ENCODE measurements at places on chromosomes 12 and 14.

- DNase-seq: no peak
Measured at GRCh38 chr12:46401662-46402061, 29.1 kb upstream of the SLC38A2 start.

- DNase-seq: no peak
Measured at GRCh38 chr14:88095791-88096190, 90.9 kb downstream of the GPR65 start.

DNA sequence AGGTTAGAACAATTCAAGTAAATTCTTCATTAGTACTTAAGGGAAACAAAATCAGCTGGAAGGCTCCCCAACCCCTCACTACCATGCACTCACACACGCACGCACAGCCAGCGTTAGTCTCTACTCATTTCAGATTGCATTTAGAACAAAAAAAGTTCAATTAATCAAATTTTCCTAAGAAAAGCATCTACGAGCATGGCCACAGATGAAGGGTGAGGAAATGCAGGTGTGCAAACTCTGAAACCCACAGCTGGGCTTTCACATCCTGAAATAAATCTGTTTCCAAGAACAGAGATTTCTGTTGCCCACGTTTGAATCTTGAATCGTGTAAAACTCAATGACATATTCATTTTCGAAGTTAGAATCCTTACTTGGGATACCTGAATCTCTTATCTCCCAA is 62.6 kb downstream of the SEL1L start:
- DNase-seq: no peak

- no peak for DNase-seq
Measured at GRCh38 chr14:89339579-89339978, 77.5 kb downstream of the FOXN3 start.

- no peak for DNase-seq
Measured at GRCh38 chr12:131988054-131988796, 38.5 kb downstream of the EP400 start.

DNA sequence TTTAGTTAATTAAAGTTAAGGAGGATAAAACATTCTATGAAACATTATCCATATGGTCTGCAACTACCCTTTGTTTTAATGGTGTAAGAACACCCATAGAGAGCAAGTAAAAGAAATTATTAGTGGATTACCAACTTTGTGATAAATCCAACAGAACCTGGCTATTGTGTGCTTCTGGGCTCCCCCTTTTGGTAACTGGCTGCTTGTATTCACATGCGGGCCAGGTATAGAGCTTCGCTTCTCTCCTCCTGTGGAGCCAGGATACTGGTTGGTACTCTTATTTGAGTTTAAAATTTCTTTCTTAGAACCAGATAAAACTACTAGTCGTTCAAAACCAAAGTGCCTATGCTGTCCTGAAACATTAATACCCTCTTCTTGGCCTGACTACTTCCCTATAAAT is 81.0 kb downstream of the PTPRR start:
- DNase-seq: no peak

DNA sequence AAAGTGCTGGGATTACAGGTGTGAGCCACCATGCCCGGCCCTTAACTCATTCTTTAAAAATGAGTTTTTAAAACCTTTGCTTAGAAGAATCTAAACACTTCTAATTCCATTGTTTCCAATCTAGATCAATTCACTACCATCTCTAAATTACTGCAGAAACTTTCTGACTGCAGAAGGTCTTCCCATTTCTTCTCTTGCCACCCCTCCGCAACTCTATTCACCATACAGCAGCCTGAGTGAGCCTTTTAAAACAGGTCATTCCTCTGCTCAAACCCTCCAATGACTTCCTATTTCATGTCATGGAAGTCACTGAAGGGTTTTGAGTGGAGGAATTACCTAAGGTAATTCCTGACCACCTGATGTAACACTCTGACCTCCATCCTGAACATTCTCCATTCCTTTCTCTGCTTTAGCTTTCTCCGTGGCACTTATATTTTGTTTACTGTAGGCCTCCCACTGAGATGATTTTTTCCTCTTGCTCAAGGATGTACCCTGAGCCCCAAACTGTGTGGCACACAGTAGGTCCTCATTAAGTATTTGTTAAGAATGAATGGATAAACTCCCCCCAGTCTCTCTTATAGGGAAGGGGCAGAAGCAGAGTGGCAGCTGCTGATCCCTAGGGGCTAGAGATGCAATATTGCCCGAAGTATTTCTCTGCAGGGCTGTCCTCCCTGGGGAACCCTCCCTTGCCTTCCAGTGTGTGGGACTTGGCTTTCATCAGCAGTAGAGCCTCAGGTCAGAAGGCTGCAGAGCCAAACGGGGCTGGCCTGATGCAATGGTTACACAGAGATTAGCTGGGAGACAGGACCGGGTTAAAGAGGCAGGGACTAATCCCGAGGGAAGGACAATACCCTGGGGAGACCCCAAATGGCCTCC is 1.2 kb downstream of the DDIT3 start:
- DNase-seq: no peak

DNA sequence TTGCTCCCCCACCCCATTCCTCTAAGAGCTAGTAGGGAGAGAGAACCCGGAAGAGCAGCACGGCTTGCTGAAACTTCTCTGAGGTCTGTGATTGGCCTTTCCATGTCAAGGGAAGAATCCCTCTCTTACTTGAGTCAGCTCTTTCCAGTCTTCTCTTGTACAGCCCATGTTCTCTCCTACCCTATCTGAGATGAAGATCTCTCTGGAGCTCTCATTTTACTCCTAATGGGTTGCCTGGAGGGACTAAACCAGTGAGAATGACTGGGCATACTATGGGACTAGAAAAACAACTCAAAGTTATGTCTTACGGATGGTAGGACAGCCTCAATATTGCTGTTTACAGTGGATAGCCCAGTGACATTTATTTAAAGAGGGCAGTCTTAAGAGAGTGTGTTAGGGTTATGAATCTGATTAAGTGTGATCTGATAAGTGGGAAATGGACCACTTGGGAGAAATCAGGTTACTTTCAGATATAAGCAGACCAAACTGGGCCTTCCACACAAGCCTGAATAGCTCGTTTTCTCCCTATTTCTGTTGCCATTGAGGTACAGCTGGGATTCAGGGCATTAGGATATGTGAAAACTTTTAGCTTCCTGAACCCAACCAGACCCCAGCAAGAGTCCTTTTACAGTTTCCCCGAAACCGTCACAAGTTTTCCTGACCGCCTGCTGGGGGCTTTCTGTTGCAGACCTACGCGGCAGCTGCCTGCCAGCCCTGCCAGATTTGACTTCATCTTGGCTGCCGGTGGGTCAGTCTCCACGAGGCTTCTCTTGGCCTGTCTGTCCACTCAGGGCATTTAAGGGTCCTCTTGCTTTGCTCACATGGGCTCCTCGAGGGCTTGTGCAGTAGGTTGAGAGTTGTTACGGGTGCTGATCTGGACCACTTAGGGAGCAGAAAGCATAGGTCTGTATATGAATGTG is 16.9 kb downstream of the ETV6 start:
- no peak for DNase-seq

- no peak for DNase-seq
Measured at GRCh38 chr14:76695263-76695920, 65.9 kb upstream of the VASH1 start.

DNA sequence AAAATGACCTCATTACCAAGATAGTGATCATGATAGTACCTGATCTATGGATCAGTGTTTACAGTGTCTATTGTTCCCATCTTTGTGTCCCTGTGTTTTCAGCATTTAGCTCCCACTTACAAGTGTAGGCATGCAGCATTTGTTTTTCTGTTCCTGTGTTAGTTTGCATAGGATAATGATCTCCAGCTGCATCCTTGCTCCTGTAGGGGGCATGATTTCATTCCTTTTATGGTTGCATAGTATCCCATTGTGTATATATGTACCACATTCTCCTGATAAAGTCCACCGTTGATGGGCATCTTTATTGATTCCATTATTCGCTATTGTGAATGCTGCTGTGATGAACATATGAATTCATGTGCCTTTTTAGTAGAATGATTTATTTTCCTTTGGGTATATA is 215.4 kb upstream of the NAV3 start:
- no peak for DNase-seq

DNA sequence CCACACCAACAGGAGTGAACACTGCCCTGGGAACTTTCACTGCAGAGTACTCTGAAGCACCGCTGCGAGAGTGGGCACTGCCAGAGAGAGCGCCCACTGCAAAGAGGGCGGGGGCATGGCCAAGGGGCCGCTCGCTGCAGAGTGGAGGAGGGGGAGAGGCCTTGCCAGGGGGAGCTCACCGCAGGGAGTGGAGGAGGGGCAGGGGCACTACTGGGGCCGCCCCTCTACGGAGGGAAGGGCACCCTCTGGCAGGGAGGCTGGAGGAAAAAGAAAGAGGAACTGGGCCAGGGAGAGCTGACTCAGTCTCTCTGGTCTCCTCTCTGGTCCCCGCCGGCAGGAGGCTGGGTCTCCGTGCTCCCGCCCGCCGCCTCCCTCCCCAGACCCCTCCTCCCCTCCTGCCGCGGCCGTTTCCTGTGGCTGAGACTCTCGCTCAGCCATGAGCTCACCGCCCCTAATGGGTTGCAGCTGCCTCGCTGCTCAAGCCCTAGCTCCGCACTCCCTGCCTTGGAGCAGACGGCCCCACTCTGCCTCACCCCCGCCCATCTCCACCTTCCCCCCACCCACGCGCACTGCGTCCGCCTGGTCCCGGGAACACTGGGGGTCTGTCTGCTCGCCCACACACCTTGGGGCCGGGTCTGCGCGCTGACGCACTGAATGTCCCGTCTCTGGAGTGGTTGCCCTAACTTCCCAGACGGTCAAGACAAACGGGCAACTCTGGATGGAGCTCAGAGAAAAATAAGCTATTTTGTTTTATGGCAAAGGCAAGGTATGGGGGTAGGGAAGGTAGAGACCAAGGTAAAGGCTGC is 1.3 kb downstream of the ARHGEF40 start:
- no peak for DNase-seq

GRCh38 chr12:126910570-126910969 is 1356.4 kb upstream of the TMEM132C start:
- no peak for DNase-seq

- DNase-seq: no peak
Measured at GRCh38 chr12:67284561-67284960, 15.4 kb downstream of the CAND1 start.

DNA sequence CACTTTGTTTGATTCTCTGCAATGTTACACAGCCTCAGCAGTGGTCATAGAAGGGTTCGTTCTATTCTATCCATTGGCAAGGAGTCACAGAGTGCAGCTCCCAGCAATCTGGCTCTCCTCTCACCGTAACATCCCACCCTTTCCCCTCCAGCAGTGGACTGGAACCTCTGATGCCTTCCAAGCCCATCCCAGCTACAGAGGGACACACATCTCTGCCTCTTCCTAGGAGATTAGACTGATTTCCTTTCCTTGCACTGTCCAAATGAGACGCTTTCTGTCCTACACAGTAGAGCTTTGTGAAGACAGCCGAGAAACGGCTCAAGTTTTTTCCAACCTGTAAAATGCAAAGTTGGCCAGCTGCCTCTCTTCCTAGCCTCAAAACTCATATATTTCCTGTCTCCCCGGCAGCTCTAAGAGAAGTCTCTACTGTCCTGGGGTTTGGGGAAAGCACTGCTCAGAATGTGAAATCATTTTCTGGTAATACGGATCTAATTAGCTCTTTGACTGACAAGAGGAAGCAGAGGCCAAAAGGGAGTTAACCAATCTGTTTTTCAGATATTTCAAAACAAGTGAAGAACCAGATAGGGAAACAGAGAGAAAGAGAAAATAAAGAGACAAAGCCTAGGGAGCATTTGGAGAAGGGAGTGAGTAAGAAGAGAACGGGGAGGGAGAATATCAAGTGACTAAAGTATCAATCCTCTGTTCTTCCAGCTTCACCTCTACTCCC is 516 bp downstream of the NINJ2 start:
- DNase-seq: no peak

GRCh38 chr12:95548056-95548538 is 3.2 kb downstream of the USP44 start:
- DNase-seq: peak; percentile 54

GRCh38 chr12:102526656-102527055 is 46.3 kb upstream of the IGF1 start:
- DNase-seq: no peak
